ENCODE measurements at places on chromosomes 13 and 19.

DNA sequence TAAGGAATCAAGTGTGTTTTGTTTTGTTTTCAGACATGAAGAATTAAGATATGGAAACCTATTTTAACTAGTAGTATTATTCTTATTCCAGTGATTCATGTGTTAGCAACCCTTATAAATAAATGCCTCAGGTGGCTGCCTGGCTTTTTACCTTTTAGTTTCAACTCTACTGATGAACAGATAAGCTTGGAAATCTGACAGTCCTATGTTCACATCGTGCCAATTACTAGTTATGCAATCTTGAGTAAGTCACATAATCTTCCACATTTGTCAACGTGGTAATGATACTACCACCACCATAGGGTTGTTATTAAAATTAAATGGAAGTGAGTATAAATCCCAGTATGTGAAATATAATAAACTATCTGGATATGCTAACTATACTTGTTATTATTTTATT is 64.3 kb downstream of the TBC1D4 start:
- no peak for DNase-seq

GRCh38 chr13:47239025-47239424 is 342.2 kb upstream of the HTR2A start:
- no peak for DNase-seq

- DNase-seq = no peak
These were observed 1.2 kb upstream of the ZNF579 start for GRCh38 chr19:55581823-55582223.

GRCh38 chr13:75757336-75757735 is 121.2 kb downstream of the LMO7 start:
- DNase-seq = no peak

DNA sequence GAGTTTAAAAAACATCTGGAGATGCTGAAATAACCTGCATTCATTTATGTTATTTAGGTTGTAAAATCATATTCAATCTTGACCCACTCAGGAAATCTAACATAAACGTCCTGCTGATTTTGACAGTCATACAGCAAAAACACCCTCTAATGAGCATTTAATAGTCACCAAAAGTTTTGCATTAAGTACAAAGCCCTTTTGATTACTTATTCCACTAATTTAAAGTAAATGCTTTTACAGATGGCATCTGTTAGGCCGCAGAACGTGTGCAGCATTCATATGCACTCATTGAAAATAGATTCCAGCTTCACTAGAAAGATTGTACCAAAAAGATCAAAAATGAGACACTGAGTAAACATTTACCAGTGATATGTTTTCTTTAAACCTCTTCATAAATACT is 1295.1 kb downstream of the EFNB2 start:
- no peak for DNase-seq

DNA sequence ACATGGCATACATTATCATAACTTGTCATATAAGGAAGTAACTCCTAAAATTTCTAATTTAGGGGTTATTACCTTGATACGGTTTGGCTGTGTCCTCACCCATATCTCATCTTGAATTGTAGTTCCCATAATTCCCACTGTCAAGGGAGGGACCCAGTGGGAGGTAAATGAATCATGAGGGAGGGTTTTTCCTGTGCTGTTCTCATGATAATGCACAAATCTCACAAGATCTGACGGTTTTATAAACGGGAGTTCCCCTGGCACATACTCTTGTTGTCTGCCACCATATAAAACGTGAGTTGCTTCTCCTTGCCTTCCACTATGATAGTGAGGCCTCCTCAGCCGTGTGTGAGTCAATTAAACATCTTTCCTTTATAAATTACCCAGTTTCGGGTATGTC is 76.0 kb downstream of the ZDHHC20 start:
- DNase-seq = no peak
